ENCODE measurements at places on chromosomes 12 and 14.

- no peak for DNase-seq
Observed at GRCh38 chr14:85313560-85314207, 216.3 kb upstream of the FLRT2 start.

DNA sequence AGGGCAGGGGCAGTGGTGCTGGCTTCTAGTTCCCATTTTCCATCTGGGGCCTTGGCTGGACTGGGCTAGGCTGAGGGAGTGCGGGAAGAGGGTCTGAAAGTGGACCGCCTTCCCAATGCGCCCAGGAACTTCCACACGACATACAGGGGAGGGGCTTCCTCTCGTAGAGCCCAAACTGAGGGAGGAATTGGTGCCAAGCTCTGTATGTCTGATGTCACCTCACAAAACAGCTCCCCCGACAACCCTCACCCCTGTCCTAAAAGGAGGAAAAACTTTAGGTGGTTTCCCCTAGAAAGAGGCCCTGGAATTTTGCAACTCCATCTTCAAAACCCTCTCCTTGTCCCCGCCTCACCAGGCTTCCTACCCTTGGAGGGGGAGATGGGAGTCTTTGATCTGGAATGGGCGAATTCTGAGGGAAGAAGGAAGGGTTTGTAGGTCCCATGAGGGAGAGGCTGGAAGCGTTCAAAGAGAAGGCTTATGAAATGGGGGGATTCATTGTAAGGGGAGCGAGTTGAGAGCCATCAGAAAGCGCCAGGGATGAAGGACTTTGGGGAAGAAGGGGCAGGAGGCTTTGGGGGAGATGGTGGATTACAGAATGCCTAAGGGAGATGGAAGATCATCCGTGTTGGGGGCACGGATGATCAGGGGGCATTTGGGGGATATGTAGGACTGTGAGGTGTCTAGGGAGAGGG lies 844 bp downstream of the GLTP start:
- no peak for DNase-seq

DNA sequence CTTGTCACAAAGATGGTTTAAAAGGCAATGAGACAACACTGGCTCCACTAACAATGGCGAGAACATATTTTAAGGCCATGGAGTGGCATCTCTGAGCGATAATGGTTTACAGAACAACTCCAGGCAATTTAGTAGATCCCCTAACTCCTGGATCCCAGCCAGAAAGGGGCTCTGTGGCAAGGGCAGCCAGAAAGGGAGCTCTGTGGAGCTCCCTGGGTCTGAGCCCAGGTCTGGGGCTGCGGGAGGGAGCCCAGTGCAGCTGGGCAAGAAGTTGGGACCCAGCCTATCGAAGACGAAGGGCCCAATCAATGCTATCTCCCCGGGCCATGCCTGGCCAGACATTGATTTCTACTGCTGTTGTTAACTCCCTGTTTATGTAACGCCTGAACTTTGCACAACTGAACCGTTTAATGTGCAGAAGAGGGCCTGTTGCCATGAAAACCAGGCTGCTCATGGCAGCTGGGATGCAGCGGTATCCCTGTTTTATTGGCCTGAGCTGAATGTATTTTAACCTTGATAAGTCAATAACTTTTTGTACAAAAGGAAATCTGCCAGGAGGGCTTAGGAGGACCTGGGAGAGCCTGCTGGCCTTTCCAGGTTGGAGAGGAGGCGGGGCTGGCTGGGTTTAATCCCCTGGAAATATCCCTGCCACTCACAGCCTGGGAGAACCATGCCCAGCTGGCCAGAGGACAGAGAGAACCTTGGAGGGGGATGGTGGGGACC lies 6.7 kb upstream of the FAM222A start:
- DNase-seq: no peak

DNA sequence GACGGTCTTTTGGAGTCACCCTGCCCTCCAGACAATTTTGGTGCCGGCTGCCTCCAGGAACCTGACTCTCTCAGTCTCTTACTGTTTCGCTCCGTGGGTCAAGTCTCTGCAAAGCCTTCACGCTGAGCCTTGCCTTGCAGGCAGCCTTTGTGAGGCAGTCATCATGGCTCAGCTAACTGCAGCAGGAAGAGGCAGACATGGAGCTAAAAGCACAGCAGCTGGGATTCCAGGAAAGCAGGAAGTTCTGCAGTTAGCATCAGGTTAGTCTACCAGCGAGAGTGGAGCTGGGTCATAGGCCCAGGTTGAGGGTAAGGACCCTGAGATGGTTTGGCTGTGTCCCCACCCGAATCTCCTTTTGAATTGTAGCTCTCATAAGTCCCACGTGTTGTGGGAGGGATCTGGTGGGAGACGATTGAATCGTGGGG lies 305.4 kb downstream of the PCNX1 start:
- no peak for DNase-seq

DNA sequence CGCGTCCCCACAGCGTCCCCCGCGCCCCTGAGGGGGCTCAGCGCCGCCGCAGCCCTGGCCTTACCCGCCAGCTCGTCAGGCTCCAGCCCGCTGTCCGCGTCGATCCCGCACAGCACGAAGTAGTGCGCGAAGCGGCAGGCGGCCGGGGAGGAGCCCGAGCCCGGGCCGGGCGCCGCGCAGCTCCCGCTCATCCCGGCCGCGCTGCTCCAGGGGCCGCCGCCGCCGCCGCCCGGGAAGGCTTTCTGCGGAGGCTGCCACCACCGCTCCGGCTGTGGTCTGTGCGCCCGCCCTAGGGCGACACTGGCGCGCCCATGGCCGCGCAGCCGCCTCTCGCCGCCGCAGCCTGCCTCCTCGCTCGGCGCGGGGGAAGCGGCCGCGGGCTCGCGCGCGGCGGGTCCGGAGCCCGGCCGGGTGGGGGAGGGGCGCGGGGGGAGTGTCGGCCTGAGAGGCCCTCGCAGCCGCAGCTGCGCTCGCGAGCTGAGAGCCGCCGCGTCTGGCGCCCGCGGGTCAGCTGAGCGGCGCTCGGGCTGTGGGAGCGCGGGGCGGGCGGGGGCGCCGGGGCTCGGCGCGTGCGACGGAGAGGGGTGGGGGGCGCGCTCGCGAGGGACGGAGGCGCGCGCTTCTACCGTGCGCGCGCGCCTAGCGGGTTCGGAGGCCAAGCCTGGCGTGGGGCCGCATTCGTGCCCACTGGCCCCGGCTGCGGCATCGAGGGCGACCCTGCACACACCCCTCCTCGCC lies at the start of gene DENND5B:
TSS of gene DENND5B (minus strand) at position 495 of the 738 bp plus-strand sequence. CDS start at position 191, 304 bp downstream.
- DNase-seq: no peak

GRCh38 chr12:19506497-19506896 lies 67.2 kb downstream of the AEBP2 start:
- no peak for DNase-seq

DNA sequence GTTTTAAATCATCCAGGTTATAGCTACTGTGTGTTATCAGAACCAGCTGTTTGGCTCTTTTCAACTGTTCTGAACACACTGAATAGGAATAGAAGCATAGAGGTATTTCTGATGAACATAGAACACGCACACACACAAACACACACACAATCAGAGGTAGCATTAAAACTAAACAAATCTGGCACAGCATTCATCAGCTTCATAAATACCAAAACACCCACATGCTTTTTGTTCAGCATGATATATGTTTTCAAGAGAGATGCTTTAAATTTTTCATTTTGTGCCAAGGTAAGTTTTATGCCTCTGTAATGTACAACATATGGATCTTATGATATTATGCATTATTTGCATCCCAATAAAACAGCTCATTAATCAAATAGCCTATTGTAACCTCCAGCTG lies 208.6 kb downstream of the GALC start:
- DNase-seq: no peak

DNA sequence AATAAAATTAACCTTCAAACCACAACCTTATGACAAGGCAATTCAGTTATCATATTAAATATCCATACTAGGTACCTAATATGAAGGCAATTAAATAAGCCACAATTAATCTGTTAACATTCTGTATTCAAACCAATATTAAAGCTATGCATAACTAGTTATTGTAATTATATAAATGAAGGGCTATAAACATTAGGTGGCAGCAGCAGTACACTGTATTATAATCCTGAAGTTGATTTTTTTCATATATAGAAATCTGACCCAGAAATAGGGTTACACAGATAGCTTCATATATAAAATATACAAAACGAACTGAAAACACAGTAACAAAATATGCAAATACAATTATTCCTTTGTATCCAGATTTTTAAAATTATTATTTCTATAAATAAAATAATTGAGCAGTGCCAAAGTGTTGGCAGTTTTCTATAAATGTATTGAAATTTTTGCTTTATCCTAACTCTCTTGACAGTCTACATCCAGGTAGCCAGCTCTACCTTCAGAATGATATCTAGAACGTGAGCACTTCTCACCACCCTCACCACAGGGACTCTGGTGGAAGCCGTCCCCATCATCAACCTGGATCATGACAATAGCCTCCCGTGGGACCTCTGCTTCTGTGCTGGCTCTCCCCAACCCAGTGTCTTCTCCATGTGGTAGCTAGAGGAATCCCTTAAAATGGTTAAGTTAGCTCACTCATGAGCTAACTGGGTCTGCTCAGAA lies 136.2 kb downstream of the MED13L start:
- no peak for DNase-seq

GRCh38 chr14:101074196-101075024 lies 170.9 kb upstream of the RTL1 start:
- DNase-seq: no peak

DNA sequence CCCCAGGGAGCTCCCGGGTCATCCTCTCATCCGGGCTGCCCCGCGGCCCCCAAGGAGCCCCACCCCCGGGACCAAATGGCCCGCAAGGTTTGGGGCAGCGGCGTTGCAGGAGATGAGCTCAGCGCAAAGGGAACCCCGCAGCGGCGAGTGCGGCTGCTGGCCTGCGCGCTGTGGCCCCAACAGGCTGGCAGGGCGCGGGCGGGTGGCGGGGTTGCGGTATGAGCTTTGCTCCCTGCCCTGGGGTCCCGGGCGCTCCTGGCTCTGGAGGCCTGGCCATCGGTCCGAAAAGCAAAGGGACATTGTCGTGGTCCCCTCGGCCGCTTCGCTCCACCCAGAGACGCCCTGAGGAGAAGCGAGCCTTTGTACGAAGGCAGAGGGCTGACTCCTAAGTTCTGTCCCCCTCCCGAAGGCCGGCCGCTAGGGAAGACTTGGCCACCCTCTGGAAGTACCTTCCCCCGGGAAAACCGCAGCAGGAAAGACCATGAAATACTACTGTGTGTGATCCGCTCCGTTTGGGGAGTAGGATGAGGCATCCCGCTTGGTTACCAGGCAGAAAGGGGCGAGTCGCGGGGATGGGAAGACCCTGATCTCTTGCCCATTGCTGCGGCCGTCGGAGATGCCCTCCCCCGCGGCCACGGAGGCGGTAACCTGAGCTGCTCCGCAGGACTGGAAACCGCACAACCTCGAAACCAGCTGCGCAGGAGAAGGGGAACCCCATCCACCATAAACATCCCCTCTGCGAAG lies 620 bp upstream of the NID2 start:
- no peak for DNase-seq

GRCh38 chr14:105376521-105377440 lies 21.6 kb upstream of the TEX22 start:
- DNase-seq: no peak

GRCh38 chr12:1914114-1914911 lies 4.1 kb downstream of the CACNA2D4 start:
- no peak for DNase-seq

- DNase-seq: no peak
Observed at GRCh38 chr12:107906707-107907106, 132.2 kb downstream of the ASCL4 start.

GRCh38 chr12:89051065-89051677 lies 301.1 kb downstream of the DUSP6 start:
- no peak for DNase-seq

- DNase-seq: no peak
Observed at GRCh38 chr12:89064151-89064550, 288.1 kb downstream of the DUSP6 start.

DNA sequence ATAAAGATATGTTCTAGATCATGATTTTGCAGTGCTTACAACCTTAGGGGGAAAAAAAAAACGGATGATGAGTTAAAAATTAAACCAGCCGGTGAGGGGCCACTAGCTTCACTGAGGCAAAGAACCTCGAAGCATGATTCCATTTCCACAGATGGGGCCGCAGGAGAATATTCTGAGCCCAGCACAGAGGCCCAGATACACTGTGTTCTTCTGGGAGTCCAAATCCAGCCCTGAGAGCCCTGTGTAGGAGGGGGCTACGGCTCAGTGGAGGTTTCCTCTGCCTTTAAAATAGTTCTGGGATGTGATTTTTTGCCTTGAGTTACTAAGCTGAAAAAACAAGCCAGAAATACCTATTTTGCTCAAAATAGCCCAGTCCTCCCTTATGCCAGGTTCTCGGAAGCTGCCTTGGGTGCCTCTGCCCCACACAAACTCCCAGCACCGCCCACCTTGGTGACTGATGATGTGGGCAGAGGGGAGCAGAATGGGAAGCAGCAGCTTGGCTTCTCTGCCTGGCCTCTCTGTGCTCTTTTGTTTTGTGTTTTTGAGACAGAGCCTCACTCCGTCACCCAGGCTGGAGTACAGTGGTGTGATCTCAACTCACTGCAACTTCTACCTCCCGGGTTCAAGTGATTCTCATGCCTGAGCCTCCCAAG lies 105.4 kb upstream of the BCL2L14 start:
- no peak for DNase-seq

DNA sequence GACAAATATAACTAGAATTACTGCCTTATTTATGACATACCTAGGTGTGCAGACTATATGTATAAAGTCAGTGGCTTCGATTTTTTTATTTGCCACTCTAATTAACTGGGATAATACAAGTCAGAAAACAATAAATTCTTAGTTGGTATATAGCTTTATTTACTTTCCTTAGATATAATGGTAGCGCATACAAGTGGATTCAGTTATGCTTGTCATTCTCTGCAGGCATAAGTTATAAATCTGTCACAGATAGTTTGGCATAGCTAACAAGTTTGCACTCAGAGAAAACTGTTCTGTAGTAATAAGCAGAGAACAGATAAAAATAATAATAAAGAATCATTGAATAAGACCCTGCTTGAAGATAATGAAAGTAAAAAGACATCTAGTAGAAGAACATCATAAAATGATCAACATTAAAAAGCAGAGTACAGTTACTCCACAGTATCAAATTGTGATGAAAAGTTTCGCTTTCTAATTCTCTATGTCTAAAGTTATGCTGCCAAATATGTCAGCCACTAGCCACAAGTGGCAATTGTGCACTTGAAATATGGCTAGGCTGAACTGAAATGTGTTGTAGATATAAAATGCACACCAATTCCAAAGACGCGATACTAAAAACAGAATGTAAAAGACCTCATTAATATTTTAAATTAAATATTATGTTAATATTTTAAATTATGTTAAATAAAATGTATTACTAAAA lies 224.1 kb downstream of the SLC25A21 start:
- no peak for DNase-seq
